Stimulated activated CD4-positive, alpha-beta T cell treated with anti-CD3 and anti-CD28 coated beads, TNF-alpha, amount 100 ng/mL, for 4 hours (primary cell): ENCODE measurements at places on chromosomes 6 and 20.

DNA sequence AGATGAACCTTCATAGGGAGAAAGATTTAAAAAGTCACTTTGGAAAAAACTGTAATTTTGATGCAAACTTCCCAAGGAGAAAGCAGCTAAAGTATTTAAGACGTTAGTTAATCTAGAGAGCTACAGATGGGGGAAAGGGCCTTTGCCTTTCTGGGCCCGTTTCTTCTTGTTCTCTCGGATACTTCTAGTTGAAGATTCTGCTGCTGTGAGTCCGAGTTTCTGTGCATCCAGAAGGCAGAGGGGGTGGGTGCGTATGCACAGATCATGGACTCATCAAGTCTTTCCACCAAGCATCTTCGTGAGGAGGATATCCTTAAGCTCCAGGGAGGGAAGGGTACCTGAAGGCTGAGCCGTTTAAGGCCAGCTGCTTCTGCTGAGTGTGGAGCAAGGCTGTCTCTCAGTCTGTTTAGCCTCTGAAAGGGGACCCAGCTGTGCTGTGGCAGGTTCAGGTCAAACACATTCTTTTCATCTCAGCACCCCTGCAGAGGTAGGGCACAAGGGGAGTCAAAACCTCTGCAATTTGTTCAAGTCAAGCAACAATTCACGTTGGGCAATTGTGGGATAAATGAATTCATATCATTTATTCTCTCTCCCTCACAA lies 4.3 kb downstream of the LAMP5 start:
- DNase-seq, result no peak

GRCh38 chr6:98463038-98464000 lies 371.1 kb upstream of the POU3F2 start:
- no peak for DNase-seq

GRCh38 chr6:55281215-55281614 lies 46.1 kb upstream of the GFRAL start:
- no peak for DNase-seq

DNA sequence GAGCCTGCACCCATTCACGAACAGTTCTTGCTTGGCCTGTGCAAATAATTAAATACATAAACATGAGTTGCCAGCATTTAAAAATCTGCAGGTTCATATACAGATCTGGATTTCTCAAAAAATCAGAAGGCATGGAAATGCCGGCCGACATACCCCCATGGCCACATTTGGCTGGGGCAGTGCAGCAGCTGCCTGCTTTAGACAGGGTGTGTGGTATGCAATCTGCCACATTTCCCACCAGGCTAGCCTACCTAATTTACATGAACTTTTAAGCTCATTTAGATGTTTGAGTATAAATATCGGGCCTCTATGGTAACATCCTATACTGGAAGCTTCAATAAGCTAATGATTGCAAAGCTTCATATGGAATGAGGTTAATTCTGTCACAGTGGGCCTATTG lies 31.5 kb downstream of the PLCB1 start:
- no peak for DNase-seq

DNA sequence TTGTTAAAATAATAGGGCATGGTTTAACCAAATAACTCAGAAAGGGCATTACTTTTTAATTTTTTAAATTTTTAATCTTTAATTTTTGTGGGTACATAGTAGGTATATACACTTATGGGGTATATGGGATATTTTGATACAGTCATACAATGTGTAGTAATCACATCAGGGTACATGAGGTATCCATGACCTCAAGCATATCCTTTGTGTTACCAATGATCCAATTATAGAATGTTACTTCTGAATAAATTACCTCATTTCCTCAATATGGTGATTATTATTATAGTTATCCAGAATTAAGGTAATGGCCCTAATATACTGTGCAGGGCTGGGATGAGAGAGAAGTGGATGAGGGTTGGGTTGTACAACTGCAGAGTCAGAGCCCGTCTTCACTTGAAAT lies 45.1 kb upstream of the TMEM30A start:
- DNase-seq, result no peak

DNA sequence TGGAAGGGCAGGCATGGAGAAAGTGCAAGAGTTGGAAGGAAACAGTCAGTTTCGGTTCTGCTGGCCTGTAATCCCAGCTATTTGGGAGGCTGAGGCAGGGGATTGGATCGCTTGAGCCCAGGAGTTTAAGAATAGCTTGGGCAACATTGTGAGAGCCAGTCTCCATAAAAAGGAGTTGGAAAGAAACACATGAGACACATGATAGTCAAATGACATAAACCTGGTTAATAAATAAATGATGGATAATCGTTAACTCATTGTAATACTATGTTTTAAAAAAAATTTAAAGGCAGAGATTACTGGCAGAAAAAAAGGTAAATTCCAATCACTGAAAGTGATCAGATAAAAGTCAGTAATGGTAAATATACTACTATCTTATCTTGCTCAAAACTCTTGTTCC lies 37.2 kb upstream of the PHACTR1 start:
- no peak for DNase-seq

GRCh38 chr6:71220466-71220865 lies 68.1 kb upstream of the OGFRL1 start:
- no peak for DNase-seq

GRCh38 chr6:132490478-132491204 lies 22.3 kb downstream of the STX7 start:
- DNase-seq, result no peak

- peak; percentile 54 for DNase-seq
Observed at GRCh38 chr20:32091888-32092346, 17.6 kb upstream of the TM9SF4 start.

DNA sequence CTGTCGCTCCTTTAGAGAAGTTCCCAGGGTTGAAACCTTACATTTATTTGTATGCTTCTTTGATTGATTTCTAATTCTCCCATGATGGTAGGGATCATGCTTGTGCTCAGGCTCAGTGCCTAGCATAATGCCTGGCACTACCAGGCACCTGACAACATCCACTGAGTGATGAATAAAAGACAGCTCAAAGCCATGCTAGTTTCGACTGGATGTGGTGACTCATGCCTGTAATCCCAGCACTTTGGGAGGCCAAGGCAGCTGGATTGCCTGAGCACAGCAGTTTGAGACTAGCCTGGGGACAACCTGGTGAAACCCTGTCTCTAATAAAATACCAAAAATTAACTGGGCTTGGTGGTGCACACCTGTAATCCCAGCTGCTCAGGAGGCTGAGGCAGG lies 11.6 kb upstream of the CD164 start:
- no peak for DNase-seq

- DNase-seq, result no peak
Observed at GRCh38 chr6:162058281-162058875, 669.2 kb downstream of the PRKN start.

DNA sequence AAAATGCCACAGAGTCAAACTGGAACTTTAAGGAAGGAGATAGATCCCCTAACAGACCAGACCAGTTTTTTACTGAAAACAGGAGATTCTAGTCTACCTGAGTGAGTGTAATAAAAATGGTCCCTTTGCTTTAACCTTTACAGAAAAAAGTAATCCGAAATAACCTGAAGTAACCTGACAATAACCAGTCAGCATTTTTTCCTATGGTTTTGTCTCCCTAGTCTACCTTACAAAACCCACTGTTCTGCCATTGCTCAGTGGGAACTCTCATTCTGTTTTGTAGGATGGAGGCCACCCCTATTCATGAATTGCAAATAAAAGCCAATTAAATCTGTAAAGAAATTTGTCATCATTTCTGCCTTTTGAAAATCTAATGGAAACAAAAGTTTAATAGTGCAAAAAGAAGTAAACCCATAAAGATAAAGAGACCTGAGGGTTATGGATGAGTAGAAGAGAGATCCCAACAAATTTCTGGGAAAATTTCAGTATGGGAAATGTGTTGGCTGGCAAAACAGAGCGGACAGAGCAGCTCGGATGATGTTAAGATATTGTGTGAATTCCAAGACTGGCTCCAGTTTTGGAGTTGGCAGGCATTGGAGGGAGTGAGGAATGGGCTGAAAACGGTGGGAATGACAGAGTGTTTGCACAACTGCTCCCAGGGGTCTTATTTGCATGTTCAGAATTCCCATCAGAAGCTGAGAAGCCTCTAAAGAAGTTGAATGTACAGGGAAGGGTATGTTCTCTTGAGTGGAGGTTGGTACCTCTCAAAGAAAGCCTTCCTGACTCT lies 104.7 kb upstream of the RALGAPA2 start:
- no peak for DNase-seq

DNA sequence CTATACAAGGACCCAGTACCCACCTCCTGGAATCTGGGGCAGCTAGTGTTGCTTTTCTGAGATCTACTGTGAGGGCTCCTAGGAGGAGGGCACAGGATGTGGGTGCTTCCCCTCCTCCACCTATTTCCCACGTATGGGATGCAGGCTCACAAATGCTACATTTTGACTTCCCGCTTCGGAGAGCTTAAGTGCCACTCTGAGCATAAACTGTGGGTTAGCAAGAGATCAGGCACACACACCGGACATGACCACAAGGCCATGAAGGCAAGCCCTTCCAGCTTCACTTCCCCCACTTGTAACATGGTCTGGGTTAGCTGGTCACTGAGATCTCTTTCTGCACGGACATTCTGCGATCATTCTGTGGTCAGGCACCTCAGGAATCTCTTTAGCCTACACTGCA lies 15.7 kb upstream of the TGM3 start:
- no peak for DNase-seq

DNA sequence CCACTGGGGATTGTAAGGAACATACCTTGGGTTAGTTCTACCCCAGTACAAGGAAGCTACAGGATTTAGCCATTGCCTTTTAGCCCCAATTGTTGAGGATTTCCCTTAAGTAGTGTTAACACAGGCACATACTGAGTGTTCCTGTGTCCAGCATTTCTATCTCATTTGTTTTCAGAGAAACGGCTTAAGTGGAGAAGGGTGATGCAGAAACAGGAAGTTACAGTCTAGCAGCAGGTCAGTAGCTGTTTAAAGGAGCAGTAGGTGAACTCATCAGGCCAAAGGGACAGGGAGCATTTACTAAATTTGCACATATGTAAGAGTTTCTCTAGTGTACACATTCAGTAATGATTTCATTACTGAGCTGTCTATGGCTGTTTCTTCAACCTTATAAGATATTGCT lies 644.2 kb upstream of the GJE1 start:
- no peak for DNase-seq

DNA sequence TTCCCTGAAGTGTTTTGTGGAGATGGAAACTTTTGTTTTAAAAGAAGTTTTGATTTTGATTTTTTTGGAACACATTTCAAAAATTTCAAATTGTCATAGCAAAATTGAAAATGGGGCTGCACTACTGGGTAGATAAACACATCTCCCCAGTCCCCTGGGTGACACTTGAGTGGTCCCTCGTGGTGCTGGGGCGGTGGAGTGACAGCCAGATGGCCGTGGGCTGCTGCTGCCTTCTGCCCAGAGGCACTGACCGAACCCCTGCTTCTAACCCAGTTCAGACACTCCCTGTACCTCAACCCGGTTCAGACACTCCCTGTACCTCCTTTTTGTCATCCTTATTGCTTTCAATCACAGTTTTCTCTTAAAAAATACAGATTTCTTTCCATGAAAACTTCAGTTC lies 69.9 kb upstream of the SYNJ2 start:
- DNase-seq, result no peak

GRCh38 chr6:33407132-33407718 lies 3.6 kb upstream of the PHF1 start:
- no peak for DNase-seq

GRCh38 chr20:5862703-5863039 lies 87.7 kb downstream of the TRMT6 start:
- DNase-seq, result no peak

- DNase-seq, result no peak
Observed at GRCh38 chr6:166678426-166678825, 51.4 kb upstream of the RPS6KA2 start.

DNA sequence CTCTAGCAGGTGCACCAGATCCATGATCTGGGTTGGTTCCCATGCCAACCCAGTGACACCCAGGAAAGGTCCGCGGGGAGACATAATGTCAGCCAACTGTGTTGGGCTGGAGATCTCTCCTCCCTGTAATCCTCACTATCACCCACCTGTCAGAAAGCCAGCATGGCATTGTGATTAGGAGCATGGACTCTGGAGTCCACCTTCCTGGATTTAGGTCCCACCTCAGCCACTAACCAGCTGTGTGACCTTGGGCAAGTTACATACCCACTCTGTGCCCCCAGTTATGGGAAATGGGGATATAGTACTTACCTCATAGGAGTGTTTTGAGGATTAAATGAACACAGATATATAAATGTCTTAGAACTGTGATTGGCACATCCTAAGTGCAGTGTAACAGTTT lies 97.9 kb downstream of the ZDHHC14 start:
- no peak for DNase-seq

DNA sequence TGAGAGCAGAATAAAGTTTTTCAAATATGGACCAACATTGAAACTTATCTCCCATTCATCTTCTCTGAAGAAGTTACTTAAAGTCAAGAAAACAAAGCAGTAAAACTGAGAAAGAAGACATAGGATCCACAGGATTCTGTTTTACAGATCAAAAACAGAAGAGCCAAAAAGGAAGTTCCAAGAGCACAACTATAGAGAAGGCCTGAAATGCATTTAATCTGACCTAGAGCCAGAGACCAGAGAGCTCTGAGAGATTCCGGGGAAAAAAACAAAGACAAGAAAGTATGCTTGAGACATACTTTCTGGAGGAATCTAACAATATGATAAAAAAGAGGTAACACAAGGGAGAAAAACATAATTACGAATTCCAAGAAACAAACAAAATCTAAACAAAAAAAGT lies 26.1 kb downstream of the SRPK1 start:
- no peak for DNase-seq

DNA sequence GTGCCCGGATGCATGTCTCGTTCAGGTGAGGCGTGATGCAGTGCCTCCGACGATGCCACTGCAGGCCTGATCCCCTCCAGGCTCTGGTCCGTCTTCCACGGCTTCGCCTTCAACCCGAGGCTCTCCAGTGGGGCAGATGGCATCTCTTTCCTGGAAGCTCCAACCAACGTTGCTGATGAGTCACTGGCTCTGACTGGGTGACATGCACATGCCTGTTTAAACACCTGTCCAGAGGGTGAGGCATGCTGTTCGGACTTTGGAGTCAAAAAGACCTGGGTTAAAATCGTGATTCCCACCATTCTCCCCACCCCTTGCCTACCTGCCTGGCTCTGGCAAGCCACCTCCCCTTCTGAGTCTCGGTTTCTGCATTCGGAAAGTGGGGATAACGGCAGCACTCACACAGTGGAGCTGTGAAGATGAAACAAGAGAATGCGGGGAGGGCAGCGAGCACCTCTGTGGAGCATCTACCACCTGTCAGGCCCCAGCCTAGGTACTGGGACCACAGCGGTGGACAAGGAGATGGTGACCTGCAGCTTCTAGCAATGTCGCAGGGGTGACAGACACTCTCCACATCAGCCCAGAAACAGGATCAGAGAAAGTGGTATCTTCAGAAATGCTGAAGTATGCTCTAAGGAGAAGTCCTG lies 8.5 kb upstream of the EDN3 start:
- DNase-seq, result no peak

DNA sequence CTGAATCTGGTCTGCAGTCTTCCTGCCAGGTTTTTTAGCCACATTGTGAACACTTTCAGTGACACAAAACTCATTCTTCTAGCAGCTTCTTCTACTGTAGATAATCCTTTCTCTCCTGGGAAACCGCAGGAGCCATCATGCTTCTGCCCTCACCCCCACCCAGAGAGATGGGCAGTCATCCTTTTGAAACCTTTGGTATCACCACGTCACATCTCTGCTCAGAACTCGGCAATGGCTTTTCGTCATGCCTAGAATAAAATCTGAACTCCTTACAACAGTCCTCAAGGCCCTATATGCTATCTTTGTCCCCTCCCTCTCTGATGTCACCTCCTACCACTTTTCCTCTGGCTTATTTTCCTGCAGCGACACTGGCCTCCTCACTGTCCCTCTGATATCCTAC lies 46.4 kb upstream of the ZNFX1 start:
- no peak for DNase-seq

- DNase-seq, result no peak
Observed at GRCh38 chr6:126267626-126268025, 72.3 kb upstream of the CENPW start.
